ENCODE measurements at places on chromosomes 5 and 9. TPM values are rescaled to one million over a fixed set of nuclear protein-coding genes. Genes with fewer than 3 reads are reported as not detected.

CDC20B gene
- 3.1 TPM for total RNA-seq

- no peak for DNase-seq
Observed at GRCh38 chr5:16885635-16886365, 50.3 kb downstream of the MYO10 start.

GRCh38 chr5:18281947-18282581 lies 647.8 kb downstream of the TAF11L14 start:
- no peak for DNase-seq

DNA sequence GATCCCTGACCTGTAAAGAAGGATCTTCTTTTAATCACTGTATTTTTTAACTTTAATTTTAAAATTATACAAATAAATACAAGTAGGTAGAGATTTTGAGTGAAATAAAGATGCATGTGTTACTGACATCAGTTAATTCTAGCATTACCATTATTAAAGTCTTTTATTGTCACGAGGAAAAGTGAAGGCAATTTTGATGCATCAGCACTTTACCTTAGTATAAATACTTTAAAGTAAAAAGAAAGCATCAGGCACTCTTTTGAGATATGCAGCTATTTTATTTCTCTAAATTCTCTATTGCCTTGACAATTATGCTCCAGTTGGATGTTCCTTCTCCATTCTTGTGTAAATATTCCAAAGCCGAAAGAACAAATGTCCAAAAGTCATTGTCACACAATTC lies 4.6 kb downstream of the HTR1A start:
- no peak for DNase-seq

- DNase-seq: no peak
Observed at GRCh38 chr9:13520069-13520468, 240.6 kb upstream of the MPDZ start.

All from upper lobe of left lung (tissue), 6 donors.